ENCODE measurements at places on chromosomes 12 and 14. TPM values are rescaled to one million over a fixed set of nuclear protein-coding genes. Genes with fewer than 3 reads are reported as not detected.

TSPAN11 gene
- 0.23 TPM for total RNA-seq

KRT8 gene
- 408 TPM for total RNA-seq

LYSET gene
- 8.5 TPM for total RNA-seq

SERPINA5 gene
- 96.2 TPM for total RNA-seq

RNU6-7 gene
- total RNA-seq, result not detected

AACS gene
- total RNA-seq, result 17.4 TPM

SYT1 gene
- 0.22 TPM for total RNA-seq

MYF6 gene
- not detected for total RNA-seq

PCED1B gene
- total RNA-seq, result 6.4 TPM

TCL1B gene
- not detected for total RNA-seq

PPFIA2 gene
- total RNA-seq, result 0.70 TPM

DNA sequence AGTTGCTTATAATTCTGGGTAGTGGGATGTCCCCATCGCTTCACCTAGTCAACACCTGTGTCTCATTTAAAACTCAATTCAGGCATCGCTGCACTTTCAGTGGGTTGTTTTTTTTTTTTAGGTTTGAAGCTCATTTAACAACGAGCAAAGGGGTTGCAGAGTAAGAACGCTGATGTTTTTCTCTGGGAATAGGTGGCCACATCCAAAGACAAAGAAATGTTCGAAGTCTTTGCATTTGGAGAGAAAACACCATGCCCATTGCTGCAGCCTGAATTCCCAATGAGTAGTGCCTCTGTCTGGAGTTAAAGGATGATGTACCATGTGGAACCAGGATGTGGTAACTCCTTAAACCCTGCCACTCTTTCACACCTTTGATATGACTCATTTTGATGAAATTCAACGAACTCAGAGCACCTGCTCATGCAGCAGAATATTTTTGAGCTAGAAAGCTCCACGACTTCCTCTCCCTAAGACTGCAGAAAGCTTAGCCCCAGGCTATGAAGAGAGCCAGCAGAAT is 35.1 kb upstream of the BATF start:
- no peak for DNase-seq

DNA sequence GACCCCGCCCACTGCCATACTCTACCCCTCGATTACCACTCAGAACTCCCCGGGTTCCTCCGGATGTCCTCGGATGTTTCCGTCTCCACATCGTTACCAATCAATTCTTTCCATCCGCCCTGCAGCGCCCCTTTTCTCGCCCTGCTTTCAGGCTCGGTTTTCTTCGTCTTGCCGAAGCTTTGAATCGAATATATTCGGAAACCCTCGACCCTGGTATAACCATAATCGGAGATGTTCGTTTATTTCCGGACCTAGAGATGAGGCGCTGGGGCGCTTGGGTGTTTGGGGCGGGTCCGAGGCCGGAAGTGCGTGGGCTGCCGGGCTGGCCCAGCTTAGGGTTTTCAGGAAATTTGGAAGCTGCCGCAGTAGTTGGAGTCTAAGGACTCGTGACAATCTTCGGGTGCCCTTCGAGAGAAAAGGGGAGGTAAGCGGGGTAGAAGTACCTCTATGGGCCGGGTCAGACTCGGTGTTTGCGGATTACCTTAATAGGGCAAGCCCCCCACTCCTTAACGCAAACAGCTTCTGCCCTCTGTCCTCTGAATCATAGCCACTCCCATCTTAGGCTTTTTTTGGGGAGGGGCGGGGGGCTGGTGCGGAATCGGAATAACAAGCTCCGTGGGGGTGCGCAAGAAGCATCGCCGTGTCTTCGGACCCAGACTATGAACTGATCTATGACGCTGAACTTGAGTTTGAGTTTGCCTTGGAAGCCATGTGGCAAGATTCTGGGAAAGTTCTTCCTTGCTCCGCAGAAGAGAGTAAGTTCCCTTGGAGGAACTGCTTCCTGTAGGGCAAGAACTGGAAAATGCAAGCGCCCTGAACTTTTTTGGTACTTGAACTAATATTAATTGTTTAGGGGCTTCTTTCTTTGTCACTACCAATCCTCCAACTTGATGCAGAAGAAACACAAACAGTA is at the start of gene C14orf119:
C14orf119 (plus strand) TSS at position 310 of the 913 bp plus-strand sequence. CDS start 2,154 bp downstream, outside the sequence.
- peak; percentile 99 for DNase-seq

GRCh38 chr12:8648576-8649205 is 13.9 kb downstream of the MFAP5 start:
- DNase-seq, result no peak

- DNase-seq, result no peak
These were observed 291.6 kb upstream of the SLC16A7 start for GRCh38 chr12:59304077-59304721.

DNA sequence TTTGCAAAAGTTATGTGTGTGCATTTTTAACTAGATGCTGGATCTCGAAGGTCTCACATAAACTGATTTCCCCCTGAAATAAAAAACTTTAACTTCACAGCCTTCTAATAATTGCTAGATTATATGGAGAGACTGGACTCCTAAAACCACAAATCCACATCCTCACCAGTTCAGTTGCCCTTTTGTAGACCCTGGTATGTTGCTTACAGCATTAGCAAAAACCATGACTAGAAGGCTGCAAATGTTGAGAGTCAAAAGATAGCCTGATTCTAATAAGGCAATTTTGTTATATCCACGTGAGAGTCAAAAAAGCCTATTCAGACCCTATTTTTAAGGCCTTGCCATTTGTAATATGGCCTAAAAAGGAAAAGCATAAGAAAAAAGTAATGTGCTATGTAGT is 37.4 kb downstream of the RASSF8 start:
- no peak for DNase-seq

DNA sequence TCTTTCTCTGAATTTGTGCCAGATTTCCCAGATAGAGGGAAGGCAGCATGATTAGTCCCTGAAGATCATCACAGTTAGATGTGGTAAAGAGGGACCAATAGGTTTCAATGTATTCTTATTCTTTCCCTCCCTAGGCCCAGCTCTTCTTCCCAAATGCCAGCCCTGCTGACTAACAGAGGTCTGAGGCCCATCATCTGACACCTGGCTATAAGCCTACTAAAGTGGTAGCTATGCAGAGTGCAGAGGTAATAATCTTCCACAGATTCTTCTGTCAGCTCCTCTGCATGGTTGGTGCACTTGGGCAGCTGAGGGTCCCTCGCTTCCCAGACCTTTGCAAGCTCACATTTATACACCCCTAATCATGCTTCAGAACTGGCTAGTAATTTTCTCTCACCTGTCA is 63.7 kb upstream of the PZP start:
- DNase-seq, result no peak

DNA sequence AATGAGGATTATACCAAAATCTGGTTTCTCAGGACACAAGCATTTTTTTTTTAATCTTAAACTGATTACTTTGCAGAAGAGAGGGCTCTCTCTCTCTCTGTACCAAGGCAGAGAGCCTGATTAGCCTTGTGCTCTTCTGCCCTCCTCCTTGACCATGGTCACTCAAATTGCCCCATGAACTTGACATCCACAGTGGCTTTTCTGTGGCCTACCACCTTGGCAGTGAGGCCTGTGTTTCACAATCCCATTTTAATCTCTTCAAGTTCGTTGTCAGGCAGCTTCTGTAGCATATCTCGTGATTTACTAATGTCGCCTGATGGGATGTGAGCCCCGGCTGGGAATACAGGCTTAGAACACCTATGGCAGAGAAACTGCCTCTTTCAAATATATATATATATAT is 30.7 kb upstream of the PWP1 start:
- DNase-seq, result no peak

- DNase-seq, result no peak
These were observed 8.1 kb upstream of the ATXN2 start for GRCh38 chr12:111607239-111607638.

DNA sequence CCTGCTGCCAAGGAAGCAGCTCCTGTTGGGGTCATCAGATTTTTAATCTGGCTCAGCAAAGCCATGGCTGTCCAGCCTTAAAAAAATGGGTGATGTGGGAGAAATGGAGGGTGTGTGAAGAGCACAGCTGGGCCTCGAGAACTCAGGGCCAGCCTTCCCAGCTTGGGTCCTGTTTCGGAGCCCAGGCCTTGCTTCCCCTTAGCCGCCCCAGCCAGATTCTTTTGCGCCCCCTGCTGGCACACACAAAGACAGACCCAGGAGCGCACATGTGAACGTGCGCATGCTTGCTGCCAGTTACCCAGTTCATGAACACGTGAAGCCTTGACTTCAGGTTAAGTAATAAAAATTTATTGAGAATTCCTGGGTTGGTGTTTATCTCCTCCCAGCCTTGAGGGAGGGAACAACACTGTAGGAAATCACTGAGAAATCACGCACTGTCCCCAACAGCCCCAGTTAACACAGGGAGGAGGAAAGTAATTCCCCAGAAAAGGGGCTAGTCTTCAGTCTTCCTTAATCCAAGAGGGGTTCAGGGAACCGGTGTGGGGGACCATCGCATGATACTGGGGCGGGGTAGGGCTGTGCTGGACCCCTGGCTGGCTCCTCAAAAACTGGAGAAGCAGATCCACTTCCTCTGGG is 5.3 kb downstream of the PHB2 start:
- DNase-seq, result peak; percentile 90

- DNase-seq, result no peak
These were observed 251.9 kb upstream of the ATXN7L3B start for GRCh38 chr12:74285773-74286172.

DNA sequence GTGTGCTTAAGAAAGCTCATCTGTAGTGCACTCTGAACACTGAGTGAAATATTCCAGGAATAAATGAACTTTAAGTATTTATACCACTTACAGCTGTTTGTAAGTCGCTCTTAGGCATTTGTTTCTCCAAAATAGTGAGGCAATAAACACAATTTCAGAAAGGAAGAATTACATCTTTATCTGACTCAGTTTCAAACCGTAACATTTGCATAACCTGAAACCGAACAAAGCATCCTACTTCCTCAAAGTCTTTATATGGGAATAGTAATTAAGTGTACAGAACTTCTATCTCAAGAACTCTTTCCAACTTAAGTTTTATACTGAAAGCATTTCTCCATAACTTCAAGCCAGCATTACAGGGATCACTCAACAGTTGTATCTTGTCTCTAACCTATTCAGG is 58.4 kb downstream of the SOX5 start:
- no peak for DNase-seq

- no peak for DNase-seq
These were observed 38.9 kb downstream of the DTX1 start for GRCh38 chr12:113095405-113095804.

GRCh38 chr12:33795536-33795935 is 226.8 kb upstream of the ALG10 start:
- no peak for DNase-seq

DNA sequence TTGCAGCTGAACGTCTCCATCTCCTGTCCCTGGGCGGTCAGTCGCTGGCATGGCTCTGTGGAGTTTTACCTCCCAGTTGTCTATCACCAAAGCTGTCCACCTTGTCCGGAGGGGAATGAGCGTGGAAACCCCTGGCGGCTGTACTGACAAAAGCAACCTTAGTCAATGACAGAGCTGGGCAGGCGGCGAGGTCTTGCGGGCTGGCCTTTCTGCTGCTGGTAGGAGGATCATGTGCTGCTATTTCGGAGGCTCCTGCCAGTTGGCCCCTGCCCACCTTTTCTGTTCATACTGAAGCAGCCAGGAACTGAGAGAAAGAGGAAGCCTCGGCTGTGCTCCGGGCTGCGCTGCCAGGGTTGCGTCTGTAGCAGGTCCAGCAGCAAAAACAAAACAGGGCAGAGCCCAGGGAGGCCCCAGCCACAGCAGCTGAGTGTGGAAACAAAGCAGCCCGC is 57.7 kb downstream of the HMGA2 start:
- peak; percentile 74 for DNase-seq

GRCh38 chr14:39276005-39276404 is 42.3 kb downstream of the MIA2 start:
- no peak for DNase-seq

DNA sequence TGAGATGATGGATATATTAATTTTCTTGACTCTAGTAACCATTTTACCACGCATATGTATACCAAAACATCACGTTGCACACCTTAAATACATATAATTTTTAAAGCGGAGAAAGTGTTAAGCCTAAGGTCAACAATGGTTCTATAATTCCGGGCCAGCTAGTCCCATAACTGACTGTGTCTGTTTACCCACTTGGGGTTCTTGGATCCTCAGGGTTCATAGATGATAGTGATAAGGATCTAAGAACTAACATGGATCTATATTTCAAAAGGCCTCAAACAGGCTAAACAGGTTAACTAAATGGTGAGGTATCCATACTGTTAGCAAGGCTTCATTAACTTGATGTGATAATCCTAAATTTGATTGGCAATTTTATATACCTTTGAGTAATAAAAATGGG is 9.8 kb downstream of the SLC38A1 start:
- DNase-seq, result no peak

GRCh38 chr14:92340931-92341330 is 18.0 kb downstream of the SLC24A4 start:
- no peak for DNase-seq

DNA sequence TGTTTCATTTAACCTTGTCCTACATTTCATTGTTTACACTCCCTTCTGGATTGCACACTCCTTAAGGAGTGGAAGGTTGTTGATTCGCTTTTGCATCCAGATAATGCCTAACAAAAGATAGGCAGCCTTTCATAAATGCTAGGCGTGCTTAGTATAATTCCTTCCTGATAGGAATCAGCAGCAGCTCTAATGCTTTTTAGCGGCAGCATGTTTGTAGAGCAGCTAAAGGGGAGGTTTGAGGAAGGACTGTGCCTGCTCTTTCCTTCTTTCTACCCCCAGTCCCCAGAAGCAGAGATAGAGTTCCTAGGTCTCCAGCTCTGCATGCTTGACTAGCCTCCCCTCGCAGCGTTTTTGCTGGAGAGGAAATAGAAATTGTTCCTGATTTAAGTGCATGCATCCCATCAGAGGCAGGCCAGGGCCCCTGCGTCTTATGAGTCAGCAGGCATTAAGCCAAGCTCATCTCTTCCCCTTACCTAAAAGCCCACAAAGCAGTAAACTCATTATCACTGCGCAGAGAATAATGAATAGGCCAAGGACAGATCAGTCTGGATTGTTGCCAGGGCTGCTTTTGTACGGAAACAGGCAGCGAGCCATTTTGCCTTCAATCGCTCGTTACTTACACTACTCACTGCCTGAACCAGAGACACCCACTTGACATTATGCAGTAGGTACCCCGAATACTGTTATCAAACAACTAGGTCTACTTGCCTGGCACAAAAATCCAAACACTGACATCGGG is 14.0 kb upstream of the TBPL2 start:
- DNase-seq, result peak; percentile 16

DNA sequence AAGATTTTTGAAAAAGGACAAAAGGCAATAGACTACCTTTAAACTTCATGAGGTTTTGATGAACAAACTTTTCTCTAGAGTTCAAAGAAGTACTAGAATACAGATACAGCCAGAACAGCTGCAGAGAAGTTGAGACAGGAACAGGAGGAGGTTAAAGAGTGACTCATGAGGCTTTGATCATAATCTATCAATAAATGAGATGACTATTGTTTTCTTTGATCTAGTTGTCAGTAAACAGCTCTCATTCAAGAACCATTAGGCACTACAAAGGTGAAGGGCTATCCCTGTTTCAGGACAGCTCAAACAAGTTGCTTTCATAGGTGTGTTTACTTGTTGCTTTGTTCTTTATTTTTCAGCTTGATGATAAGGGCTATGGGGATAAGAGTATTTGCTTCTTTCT is 2.4 kb downstream of the WASHC3 start:
- DNase-seq, result no peak

- no peak for DNase-seq
These were observed 87.8 kb upstream of the FERMT2 start for GRCh38 chr14:53038629-53039028.

- DNase-seq, result no peak
These were observed 14.5 kb upstream of the PHC1 start for GRCh38 chr12:8899830-8900229.
